ENCODE measurements at places on chromosomes 13 and 19.

GRCh38 chr13:48436661-48437288, 23.9 kb upstream of the LPAR6 start:
- DNase-seq = no peak

DNA sequence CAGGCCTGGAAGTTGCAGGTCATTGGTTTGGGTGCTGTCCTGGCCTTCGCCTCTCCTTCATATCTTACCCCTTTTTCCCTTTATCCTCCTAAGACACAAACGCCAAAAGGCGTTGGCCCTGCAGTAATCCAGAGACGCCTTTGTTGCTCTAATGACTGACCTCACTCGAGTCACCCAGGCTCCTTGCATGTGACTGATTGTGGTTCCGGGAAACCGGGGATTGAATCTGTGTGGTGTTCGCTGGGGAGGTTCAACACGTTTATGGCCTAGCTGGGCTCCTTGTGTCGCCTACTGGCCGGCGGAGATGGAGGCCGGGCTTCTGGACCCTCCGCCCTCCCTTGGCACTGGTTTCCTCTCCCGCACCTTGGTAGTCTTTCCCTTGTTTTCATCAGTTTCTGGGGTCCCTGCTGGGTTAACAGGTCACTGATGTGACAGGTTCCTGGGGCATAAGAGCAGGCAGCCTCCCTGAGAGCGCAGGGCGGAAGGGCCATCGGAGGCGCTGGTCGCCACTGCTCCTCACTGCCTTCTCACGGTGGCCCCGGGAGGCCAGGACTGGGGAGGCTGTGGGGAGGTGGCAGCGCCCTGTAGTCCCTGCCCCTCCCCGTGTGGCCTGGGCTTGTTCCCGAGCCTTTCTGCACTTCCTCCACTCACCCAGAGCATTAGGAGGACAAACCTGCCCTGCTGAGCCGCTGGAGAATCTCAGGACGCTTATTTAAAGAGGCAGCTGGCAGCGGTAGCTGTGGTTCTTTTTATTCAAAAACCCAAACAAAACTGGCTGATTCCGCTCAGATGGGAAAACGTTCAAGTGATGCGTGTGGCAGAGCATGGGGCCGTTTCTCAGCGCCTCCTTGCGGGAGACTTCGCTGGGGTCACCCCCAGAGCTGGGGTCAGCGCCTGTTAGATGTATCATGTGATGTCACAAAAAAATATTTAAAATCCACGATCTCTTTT, 18.1 kb upstream of the NDUFS7 start:
- DNase-seq = no peak

- no peak for DNase-seq
These were observed 584.5 kb upstream of the SGCG start for GRCh38 chr13:22596171-22596863.

DNA sequence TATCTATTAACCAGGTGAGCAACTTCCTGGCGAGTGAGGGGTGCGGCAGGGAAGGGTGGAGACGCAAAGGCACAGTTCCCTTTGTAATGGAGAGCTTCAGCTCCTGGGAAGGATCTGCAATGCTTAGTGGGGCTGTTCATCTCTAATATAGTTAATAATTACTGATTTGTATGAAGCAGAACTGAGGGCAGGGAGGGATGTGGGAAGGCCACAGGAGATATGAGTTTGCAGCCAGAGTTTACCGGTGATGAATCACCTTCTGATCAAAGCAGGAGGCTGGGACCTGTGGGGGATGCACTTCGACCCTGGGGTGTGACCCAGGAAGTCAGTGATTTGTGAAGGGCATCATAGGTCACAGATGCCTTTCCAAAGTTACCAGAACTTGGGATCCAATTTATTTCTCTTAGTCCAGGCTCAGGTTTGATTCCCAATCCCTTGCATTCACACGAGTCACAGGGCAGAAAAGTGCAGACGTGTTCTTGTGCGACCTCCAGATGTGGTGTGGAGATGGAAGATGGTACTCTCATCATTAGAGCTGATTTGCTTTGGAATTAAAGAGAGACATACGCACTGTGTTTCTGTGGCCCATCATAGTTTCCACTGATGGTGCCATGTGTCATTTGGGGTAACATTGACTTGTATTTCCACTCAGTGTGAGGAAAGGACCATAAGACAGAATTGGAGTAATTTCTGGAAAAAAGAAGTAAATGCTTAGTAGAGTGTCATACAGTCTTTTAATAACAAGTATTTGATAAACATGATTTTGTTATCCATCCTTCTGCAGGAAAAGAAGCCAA, 55.0 kb downstream of the LRCH1 start:
- no peak for DNase-seq

GRCh38 chr13:51269039-51269438, 46.8 kb downstream of the FAM124A start:
- no peak for DNase-seq
